ENCODE measurements at places on chromosomes 16 and 17. TPM values are rescaled to one million over a fixed set of nuclear protein-coding genes. Genes with fewer than 3 reads are reported as not detected.

Gene ANKRD40CL
- total RNA-seq, result not detected

Gene FBXO39
- total RNA-seq, result not detected

Gene GPRC5B
- 1.2 TPM for total RNA-seq

Gene SLFN13
- 0.80 TPM for total RNA-seq

Gene NDRG4
- total RNA-seq, result 4.6 TPM

Gene GNG13
- total RNA-seq, result not detected

Gene UBFD1
- total RNA-seq, result 89.2 TPM

Gene ABCC11
- 0.40 TPM for total RNA-seq

Gene CACNG1
- 0.06 TPM for total RNA-seq

Gene SPDYE4
- total RNA-seq, result not detected

Gene OR3A3
- not detected for total RNA-seq

Gene C16orf87
- 3.5 TPM for total RNA-seq

Gene PRR29
- total RNA-seq, result 0.08 TPM

Gene TOP3A
- 80.3 TPM for total RNA-seq

Gene UBE2Z
- 123 TPM for total RNA-seq

Gene NPIPA2
- total RNA-seq, result not detected

Gene GCGR
- not detected for total RNA-seq

Gene SNX20
- total RNA-seq, result not detected

Gene SLC5A10
- total RNA-seq, result not detected

DNA sequence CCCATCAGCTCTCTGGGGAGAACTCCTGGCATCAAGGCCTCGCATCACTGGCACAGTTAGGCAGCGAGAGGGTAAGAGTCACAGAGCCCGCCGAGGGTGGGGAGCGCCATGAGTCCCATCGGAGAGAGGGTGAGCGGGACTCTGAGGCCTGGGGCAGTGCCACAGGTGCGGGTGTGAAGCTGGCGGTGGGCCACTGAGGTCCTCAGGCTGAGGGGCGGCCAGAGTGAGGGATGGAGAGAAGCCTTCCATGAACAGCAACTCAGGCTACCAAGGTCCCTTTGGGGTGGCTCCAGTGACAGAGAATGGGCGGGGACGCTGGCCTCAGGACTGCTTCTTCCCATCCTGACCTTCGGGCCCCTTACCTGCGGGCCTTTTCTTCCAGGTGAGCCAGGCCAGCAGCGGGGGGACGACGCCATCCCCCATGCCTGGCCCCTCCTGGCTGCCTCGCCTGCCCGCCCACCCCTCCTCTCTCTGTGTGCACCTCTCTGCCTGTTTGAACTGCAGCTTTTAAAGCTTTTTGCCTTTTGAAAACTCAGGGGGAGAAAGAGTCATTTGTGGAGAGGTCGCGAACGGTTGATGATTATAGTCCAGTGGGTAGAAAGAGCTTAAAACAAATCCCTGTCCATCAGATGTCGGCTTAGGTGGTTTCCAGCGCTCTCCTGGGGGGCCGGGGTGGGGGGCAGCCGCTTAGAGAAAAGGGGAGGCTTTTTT, 149.3 kb upstream of the GSE1 start:
- no peak for DNase-seq

- no peak for DNase-seq
Measured at GRCh38 chr17:77466140-77466539, 325.4 kb downstream of the SEC14L1 start.

- no peak for DNase-seq
Measured at GRCh38 chr16:70692130-70692872, 6.4 kb upstream of the MTSS2 start.

- DNase-seq, result peak; percentile 77
Measured at GRCh38 chr17:2393174-2393953, 7.5 kb downstream of the MNT start.

DNA sequence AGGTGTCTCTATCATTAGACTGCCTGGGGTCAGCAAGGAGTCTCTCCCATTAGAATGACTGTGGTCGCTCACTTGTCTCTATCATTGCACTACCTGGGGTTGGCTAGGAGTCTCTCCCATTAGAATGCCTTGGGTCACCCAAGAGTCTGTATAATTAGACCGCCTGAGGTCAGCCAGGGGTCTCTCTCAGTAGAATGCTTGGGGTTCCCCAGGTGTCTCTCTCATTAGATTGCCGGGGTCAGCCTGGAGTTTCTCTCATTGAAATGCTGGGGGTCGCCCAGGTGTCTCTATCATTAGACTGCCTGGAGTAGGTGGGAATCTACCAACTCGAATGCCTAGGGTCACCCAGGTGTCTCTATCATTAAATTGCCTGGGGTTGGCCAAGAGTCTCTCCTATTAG, 2231.6 kb downstream of the TP53TG3F start:
- no peak for DNase-seq

- no peak for DNase-seq
Measured at GRCh38 chr17:1710807-1711553, 803 bp upstream of the TLCD2 start.

DNA sequence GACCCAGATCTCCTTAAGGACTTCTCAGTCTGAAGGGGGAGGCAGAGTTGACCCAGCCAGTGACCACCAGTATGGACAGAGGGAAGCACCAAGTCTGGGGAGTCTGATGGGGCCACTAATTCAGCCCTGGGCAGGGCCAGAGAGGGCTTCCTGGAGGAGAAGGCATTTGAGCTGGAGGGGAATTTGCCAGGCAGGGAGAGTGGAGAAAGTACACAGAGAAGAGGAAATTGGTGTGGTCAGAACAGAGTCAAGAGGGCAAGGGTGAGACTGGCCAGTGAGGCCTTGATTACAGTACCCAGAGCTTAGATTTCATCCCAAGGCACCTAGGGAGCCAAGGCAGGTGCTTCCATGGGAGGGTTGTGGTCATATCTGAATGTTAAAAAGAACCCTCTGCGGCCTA, 36.3 kb downstream of the MYO15A start:
- no peak for DNase-seq

- DNase-seq, result no peak
Measured at GRCh38 chr17:48187872-48188608, 80.5 kb downstream of the SNX11 start.

DNA sequence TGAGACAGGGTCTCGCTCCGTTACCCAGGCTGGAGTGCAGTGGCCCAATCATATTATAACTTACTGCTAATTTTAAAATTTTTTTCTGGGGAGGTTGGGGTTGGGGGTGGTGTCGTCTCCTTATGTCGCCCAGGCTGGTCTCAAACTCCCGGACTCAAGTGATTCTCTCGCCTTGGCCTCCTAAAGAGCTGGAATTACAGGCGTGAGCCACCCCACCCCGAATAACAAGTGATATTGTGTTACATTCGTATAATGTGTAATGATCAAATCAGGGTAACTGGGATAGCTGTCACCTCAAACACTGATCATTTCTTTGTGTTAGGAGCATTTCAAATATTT, 16.2 kb upstream of the KPNA2 start:
- DNase-seq, result no peak

- DNase-seq, result no peak
Measured at GRCh38 chr16:78474762-78475161, 375.3 kb downstream of the WWOX start.

DNA sequence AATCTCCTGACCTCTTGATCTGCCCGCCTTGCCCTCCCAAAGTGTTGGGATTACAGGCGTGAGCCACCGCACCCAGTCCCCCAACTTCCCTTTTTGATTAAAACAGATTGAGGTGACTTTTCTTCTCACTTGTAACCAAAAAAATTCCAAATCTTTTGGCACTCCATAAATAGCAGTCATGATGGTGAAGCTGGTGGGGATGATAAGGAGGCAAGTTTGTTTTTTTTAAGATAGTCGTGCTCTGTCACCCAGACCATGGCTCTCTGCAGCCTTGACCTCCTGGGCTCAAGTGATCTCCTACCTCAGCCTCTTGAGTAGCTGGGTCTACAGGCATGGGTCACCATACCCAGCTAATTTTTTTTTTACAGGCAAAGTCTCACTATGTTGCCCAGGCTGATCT, 34.7 kb upstream of the PLCG2 start:
- no peak for DNase-seq

GRCh38 chr16:88300463-88300835, 82.3 kb upstream of the ZNF469 start:
- no peak for DNase-seq

DNA sequence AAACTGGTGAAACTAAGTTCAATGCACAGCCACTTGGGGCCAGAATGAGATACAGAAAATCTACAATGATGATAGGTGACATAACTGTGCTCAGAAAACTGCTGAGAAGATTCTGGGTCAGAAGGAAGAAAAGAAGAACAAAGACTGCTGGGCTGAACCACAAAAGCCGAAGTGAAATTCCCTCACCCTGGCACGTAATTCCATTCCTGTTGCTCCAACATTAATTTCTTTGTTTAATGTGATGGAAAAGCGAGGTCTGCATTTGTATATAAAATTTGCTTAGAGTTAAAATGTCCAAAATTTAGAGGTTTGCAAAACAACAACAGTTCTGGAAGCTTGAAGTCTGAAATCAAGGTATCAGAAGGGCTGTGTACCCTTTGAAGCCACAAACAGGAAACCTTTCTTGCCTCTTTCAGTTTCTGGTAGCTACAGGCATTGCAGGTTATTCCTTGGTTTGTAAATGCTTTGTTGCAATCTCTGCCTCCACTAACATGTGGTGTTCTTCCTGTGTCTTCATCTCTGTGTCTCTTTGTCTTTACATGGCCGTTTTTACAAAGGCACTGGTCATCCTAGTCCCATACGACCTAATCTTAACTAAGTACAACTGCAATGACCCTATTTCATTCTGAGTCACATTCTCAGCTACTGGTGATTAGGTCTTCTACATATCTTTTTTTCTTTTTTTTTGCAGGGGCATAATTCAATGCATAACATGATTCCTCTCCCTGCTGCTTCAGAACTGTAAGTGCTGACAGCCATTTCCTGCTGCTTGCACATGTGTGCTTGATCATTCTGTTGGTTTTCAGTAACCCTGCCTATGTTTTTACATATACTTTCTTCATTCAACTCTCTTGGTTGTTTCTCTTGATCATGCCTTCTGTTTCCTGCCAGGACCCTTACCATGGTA, 603.0 kb upstream of the CDH8 start:
- DNase-seq, result no peak

DNA sequence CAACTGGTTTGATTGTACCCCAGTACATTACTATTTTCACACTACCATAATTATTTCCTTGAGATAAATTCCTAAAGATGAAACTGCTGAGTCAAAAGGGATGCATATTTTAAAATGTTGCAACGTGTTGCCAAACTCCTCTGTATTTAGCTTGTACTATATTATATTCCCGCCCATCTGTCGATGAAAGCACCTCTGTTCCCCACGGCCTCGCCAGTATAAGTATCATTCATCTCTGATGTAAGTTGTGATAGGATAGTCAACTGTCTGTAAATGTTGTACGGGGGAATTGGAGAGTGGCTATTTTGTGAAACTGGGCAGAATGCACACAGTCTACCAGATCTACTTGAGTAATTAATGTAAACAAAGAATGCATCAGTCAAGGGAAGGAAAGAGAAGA, 47.7 kb upstream of the TNRC6A start:
- DNase-seq, result no peak

- DNase-seq, result no peak
Measured at GRCh38 chr17:78789663-78790181, 7.6 kb upstream of the CYTH1 start.

GRCh38 chr16:8087597-8088289, 502.6 kb downstream of the TMEM114 start:
- peak; percentile 28 for DNase-seq

- no peak for DNase-seq
Measured at GRCh38 chr16:76654088-76654820, 377.1 kb downstream of the CNTNAP4 start.

DNA sequence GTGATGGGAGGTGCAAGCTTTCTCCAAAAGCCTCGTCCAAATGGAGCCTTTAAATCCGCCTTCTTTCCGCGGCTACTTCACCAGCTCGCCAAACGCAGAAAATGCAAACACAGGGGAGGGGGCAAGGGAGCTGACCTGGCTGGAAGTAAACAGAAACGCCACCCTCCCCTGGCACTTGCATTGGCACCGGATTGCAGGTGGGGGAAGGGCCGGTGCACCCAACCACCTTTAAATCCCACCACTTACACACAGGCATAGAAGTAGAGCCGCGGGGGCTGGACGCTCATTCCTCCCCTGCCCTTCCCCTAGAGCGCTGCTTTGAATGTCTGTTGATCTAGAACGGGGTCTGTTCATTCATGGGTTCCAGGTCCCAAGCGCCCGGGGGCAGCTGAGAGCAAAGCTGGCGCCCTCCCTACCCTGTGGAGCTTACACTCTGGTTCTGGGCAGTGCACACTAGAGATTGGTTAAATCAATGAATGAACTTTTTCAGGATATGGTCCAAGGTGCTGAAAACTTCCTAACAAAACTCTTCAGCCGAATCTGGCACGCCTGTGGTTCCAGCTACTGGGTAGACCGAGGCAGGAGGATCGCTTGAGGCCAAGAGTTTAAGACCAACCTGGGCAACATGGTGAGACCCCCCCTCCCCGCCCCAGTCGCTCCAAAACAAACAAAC, 920 bp upstream of the ZCCHC14 start:
- DNase-seq, result no peak

- DNase-seq, result no peak
Measured at GRCh38 chr16:66271074-66272060, 95.1 kb upstream of the CDH5 start.

DNA sequence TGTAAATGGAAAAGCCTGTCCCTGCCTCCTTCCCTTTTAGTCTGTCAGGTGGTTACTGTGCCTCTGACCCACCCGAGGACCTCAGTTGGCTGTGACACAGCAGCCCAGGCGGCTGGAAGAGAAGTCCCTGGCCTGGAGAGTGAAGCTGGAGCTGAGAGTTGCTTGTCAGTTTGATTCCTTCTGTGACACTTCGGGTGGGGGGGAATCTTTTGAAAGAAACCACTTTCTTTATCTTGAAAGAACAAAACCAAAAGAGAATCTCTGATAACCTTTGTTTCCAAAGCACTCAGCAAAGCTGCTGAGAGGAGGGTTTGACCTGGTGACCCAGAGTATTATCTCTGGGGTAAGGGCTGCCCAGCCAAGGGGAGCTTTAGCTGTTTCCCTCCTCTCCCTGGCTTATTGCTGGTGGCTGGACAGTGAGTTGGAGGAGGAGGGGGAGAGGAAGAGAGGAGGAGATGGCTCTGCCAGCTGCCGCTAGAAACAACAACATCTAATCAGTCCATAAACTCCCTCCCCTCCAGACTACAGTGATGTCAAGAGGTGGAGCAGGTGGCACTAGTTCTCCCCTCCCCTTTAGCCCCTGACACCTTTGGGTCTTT, 34.0 kb downstream of the YPEL2 start:
- DNase-seq, result no peak

- no peak for DNase-seq
Measured at GRCh38 chr16:86554599-86554916, 477 bp downstream of the MTHFSD start.

GRCh38 chr17:2282297-2282873, 21.2 kb downstream of the SMG6 start:
- peak; percentile 72 for DNase-seq

GRCh38 chr16:54488729-54489128, 202.1 kb upstream of the IRX3 start:
- no peak for DNase-seq

- DNase-seq, result no peak
Measured at GRCh38 chr16:17265154-17265553, 205.6 kb downstream of the XYLT1 start.

DNA sequence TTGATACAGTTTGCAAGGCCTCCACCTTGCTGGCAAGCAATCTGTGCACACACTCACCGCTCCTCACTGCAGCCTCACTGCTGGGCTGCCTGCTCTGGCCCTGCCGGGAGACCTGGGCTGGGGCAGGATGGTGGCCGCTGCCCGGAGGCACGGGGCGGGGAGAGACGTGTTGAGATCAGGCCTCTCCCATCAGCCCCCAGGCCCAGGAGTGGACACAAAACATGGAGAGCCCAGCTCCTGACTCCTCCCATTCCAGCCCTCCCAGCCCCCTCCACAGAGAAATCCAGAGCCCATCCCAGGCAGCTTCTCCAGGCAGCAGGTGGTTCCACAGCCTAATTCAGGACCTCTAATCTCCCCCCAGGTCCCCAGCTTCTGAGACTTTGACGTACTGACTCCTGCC, 23.1 kb upstream of the RPL38 start:
- DNase-seq, result no peak
